ENCODE measurements at places on chromosomes 4 and X.

GRCh38 chrX:69505772-69506616, 1.9 kb downstream of the NALF2 start:
- no peak for DNase-seq

- DNase-seq, result no peak
Measured at GRCh38 chr4:8050555-8051206, 107.9 kb downstream of the ABLIM2 start.

DNA sequence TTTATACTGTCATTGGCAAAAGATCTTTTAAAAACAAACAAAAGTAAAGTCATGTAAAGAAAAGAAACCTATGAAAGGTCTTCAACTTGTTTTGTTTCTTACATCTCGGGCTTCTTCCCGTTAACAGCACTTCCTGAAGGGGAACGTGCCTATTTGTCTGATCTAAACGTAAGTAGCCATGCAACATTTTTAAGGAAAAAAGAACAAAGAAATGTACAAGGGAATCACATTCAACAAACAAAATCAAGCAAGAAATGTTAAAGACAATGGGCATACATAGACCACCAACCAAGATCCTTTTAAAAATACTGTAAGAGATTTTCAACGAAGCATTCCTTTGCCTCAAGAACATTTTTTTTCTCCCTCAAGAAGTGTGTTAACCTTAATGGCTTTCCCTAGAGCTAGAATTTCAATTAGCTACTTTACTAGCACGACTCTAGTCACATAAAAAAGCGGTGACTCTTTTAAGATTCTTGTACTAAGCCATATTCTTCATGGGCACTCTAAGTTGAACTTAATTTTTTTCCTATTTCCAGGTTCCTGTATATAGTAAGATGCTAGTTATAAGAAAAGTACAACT, 112.0 kb upstream of the TTC29 start:
- DNase-seq, result no peak

DNA sequence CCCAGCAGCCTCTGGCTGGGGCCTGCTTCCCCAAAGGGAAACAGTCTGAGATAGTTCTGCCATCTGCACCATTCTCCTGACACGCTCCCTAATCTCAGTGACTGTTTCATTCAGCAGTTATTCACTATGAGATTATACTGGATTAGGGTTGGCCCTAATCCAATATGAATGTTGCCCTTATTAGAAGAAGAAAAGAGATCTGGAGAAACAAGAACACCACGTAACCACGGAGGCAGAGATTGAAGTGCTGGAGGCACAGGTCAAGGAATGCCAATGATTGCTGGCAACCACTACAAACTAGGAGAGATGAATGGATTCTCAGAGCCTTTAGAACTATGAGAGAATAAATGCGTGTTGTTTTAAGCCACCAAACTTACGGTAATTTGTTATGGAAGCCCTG, 7.4 kb downstream of the ACOX3 start:
- no peak for DNase-seq

DNA sequence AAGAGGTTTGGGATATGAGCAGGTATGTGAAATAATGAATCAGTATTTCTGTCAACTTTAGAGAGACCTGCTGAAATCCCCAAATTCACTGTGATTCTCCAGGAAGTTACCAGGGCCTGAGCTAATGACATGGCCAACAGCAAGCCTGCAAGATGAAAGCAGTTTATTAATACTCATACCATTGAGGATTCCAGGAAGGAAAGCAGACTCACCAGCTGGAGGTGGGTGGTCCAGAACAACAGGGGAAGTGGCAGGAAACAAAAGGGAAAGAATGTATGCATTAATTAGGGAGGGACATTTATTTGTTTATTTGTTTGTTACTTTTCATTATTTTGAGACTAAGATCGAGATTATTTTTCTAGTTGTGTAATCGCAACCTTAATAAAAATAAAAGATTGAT, 196.6 kb upstream of the AGA start:
- no peak for DNase-seq

GRCh38 chr4:131251321-131251720, 1897.8 kb upstream of the PCDH10 start:
- no peak for DNase-seq

DNA sequence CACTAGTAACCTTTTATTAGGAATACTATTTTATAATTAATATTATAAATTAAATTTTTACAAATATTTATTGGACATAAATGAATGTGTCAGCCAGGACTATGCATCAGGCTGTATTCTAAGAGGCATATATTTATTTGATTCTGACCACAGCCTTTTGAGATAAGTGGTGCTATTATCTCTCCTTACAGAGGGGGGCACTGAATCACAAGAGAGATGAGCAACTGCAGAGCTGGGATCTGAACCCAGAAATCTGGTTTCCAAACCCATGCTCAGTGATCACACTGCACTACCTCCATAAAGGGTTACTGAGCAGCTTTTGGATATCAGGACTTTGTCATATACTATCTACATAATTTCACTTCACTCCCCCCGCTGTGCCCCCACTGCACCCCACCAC, 322.0 kb downstream of the TMA16 start:
- DNase-seq, result no peak

Data from activated naive CD4-positive, alpha-beta T cell treated with anti-CD3 and anti-CD28 coated beads, Interleukin-2, amount 10 ng/mL, durations not matched to agents 7 days and 5 days (primary cell).